ENCODE measurements at places on chromosomes 2 and 18.

DNA sequence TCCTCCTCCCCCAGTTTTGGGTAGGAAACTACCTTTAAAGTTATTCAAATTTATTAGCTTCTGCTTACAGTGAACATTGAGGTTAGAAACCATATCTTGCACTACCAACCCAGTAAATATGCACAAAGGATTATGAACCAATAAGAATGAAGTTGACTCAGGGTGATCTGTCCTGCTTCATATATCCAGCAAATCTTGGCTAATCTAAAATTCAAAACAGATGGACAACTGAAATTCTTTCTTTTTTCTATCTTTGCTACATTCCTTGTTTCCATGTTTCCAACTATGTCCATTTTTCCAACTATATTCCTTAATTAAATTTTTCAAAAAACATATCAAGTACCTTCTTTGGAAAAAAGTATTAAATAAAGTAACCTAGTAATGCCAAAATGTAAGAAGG is 149.3 kb downstream of the FAM124B start:
- no peak for DNase-seq

DNA sequence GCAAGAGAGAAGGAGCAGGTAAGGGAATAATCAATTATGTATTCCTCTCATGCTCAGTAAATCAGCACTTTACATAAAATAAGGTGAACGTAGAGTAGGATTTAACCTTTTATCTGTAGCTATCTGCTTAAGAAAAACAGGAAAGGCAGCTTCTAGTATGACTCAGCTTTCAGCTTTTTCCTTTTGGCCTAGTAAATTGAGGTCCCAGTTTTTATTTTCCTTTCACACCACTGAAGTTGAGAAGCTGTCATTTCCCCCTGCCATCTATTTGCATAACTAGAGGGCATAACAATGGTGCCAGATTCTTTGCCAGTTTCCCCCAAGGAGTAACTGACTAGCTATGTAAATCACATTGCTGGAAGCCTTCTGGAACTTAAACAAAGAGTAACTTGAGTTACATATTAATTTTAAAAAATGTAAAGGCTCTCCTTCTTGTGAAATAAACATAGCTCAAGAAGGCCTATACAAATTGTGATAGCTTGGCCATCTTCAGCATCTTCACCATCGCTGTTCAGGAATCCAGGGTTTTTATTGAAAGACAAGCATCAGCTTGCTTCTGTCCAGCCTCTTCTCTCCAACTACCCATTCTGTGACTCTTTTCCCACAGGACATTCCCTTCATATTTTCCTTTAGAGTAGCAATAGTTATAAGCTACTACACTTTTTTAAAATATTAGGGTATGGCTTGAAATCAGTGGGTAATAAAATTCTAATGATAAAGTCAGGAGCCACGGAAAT is 97.0 kb downstream of the KYNU start:
- DNase-seq: no peak

- DNase-seq: no peak
Observed at GRCh38 chr2:216071111-216071851, 10.3 kb downstream of the PECR start.

GRCh38 chr2:144334551-144334950 is 185.4 kb downstream of the ZEB2 start:
- DNase-seq: no peak

- DNase-seq: no peak
Observed at GRCh38 chr2:95760806-95761525, 169.2 kb downstream of the TRIM43 start.

- no peak for DNase-seq
Observed at GRCh38 chr2:75894170-75894569, 183.5 kb upstream of the GCFC2 start.

- DNase-seq: no peak
Observed at GRCh38 chr2:108943751-108944150, 45.3 kb downstream of the EDAR start.

GRCh38 chr2:170022692-170023091 is 155.3 kb upstream of the MYO3B start:
- DNase-seq: peak; percentile 42

- no peak for DNase-seq
Observed at GRCh38 chr18:63828656-63829055, 53.4 kb downstream of the SERPINB7 start.

GRCh38 chr18:50745945-50746344 is 73.9 kb downstream of the MRO start:
- no peak for DNase-seq

- DNase-seq: no peak
Observed at GRCh38 chr2:210553373-210553772, 3.0 kb upstream of the CPS1 start.

DNA sequence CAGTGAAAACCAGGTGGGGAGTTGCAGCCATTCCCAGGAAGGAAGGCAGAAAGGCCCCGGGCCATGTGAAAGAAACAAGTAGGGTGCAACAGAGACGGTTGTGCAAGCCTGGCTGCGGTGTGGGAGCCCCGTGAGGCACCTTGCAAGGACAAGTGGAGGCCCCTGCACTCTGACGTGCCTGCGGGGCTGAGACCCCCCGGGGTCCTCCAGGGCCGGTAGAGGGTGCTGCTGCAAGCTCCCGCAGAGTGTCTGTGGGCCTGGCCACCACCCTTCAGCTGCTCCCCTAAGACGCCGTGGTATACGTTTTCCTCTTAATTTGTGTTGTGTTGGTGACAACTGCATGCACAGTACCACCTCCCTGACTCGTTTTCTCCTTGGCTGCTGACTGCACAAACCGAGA is 27.4 kb upstream of the MC5R start:
- DNase-seq: no peak

DNA sequence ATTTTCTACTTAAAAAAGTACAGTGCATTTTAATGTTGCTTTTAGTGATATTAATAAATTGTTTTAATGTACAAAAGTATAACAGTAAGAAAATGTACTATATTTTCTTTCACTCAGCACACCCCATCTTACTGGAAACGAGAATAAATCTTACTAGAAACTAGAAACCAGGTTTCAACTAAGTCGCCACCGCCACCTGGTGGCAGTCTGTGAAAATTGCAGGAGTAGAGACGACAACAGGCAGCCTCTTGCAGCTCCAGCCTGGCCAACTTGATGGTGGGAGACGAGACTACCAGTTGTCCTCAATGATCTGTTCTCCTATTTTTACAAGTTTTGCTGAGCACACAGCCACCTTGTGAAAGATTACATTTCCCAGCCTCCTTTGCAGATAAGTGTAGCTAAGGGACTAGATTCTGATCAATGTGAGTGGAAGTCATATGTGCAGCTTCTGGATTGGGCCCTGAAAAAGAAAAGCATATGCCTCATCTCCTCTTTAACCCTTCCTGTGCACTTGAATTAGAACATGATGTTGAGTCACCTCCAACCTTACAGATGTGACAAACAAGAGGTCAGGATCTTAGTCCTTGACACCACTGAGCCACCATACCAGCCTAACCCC is 8.7 kb downstream of the OTOF start:
- DNase-seq: peak; percentile 71

DNA sequence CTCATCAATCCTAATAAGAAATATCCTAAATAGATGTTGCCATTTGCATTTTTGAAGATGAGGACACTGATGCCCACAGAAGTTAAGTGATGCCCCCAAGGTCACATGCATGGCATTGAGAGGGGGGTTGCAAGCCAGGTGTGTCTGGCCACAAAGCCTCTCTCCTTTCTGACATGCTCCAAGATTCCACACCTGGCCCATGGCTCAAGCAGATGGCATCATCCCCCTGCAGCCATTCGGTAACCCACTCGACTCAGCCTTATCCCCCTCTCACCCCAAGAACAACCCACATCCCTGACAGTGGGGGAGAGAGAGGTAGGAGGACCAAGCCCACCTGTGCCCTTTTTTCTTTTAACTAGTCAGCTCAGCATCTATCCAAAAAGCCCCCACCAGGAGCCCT is 16.5 kb upstream of the TEX51 start:
- DNase-seq: no peak

DNA sequence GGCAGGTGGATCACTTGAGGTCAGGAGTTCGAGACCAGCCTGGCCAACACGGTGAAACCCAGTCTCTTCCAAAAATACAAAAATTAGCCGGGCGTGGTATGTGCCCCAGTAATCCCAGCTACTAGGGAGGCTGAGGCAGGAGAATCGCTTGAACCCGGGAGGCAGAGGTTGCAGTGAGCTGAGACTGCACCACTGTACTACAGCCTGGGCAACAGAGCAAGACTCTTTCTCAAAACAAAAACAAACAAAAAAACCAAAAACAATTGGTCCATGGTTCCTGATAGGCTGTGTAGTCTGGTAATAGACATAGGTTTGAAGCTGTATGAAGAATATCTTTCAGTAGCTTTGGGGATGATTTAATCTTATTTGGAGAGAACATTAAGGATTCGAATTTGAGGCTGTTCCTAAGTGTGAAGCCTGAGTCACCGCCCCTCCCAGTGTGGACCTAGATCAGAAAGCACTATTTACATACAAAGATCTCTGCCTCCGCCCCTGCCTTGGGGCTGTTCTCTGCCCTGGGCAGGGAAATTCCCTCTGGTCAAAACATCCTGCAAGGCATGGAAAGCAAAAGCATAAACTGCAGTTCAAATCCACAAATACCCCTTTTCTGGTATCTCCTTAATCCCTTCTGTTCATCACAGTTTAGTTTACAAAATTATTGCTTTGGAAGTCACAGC is 52.8 kb upstream of the PMAIP1 start:
- DNase-seq: no peak

GRCh38 chr2:209845666-209846065 is 74.0 kb downstream of the UNC80 start:
- no peak for DNase-seq

DNA sequence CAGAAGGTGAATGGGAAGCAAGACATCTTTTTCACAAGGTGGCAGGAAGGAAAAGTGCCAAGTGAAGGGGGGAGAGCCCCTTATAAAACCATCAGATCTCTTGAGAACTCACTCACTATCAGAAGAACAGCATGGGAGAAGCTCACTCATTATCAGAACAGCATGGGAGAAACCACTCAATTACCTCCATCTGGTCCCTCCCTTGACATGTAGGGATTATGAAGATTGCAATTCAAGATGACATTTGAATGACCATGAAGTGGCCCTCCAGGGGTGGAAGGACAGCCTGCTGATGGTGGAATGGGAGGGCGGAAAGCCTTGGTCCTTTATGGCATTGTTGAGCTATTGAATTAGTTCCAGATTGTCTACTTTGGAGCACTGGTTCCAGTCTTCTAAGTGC is 413.0 kb upstream of the MEX3C start:
- no peak for DNase-seq

DNA sequence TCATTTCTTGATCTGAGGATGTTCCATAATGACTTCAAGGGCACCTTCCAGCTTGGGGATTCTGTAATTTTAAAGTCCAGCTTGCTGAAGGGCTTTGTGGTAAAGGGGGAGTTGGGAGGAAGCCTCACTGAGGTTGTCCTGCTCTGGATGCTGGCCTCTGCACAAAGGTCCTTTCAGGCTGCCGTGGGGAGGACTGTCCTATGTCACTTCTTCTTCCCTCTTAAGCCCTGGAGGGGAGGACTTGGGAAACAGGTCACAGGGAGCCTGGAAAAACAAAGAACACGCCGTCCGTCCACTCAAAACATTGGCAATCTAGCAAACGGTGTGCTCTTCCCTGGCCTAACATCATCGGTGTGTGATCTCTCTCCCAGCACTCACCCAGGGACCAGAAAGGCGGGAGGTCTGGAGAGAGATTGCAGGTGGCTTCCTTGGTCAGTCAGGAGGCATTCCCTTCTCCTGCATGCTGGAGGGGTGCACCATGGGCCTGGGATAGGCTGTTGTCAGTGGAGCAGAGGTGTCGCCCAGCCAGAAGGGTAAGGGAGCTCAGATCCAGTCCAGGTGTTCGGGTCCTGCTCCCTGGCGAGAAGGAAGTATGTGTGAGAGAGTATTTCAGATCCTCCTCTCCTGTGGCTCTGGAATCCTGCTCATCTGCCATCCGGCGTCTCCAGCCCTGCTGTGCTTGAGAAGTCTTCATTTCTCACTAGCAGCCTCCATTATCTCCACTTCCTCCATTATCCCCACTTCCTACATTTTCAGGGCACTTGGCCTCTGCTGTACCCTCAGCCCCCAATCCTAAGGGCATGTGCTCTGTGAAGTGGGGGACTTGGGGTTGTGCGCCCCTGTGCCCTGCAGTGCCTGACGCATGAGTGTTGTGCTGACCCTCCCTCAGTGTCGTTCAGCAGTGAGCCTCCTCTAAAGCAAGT is 20.1 kb downstream of the ASAP2 start:
- no peak for DNase-seq

- DNase-seq: no peak
Observed at GRCh38 chr2:213251618-213252017, 32.6 kb upstream of the SPAG16 start.

DNA sequence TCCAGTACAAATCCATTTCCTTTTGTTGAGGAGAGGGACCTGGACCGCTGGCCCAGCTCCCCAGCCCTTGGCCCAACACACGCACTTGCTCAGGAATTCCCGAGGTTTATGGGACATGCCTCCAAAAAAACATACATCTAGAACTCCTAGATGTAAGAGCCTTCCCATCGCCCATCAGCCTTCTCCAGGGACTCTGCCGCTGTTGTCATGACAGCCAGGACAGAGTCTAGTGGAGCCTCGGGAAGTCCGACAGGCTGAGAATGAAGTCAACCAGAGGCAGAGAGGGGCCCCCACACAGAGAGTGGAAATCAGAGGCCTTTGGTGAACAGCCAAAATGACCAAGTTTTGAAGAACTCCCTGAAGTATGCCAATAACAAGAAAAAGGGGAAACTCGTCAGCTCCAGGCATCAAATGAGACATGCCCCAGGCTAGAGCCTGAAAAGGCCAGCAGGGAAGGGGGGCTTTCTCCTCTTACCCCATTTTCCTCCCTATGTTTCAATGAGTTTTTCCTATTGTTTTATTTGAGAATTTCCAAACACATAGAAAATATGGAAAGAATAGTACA is 43.2 kb upstream of the CAB39 start:
- no peak for DNase-seq

DNA sequence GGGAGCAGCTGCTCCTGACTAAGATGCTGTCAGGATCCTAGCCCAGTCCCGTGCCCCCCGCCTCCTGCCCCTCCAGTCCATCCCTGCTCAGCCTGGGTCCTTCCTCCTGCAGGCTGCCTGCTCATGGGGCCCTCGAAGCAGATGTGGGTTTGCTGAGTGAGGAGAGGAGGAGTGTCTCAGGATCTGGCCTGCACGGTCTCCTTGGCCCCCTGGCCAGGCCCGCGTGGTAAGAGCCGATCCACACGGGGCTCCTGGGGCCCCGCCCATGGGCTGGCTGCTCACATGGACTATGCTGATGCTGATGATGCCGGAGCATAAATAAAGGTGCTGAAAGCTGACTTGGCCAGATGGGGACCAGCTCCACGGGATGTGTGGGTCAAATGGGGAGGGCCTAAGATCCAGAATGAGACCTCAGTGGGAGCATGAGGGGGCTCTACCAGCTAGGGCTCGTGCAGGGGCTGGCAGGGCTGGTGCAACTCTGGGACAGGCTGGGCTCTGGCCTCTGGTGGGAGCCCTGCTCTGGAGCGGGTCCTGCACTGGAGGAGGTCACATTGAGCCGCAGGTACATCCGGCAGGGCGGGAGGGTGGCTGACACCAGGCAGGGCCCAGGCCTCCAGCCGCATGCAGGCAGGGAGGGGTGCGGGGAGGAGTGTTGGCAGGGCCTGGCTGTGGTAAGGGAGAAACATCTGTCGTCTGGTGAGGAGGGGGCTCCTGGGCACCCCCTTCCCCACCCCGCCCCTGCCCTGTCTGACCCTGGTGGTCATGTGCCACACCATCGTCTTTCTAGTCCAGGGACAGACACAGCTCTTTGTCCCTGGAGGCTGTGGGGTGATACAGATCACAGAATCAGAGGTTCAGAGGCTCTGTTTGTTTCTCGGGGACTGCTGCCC is 275.3 kb upstream of the HDAC4 start:
- no peak for DNase-seq

Data from BE2C (cell line).